CD4-positive, CD25-positive, alpha-beta regulatory T cell (primary cell): ENCODE measurements at places on chromosomes 1 and 21. TPM values are rescaled to one million over a fixed set of nuclear protein-coding genes. Genes with fewer than 3 reads are reported as not detected.

The SLAMF8 gene
- polyA plus RNA-seq: not detected

The SLC5A9 gene
- polyA plus RNA-seq: not detected

The LCE3D gene
- polyA plus RNA-seq: not detected

The ZP4 gene
- polyA plus RNA-seq: not detected

The NECTIN4 gene
- polyA plus RNA-seq: not detected

The ESPN gene
- 0.23 TPM for polyA plus RNA-seq

The CADM3 gene
- not detected for polyA plus RNA-seq

The AP4B1 gene
- 12.9 TPM for polyA plus RNA-seq

The VSIG8 gene
- not detected for polyA plus RNA-seq

The RGS5 gene
- 2.2 TPM for polyA plus RNA-seq

The AMY1C gene
- not detected for polyA plus RNA-seq

The BRINP3 gene
- polyA plus RNA-seq: not detected

The TMEM63A gene
- polyA plus RNA-seq: 72.2 TPM

The UMODL1 gene
- polyA plus RNA-seq: 0.05 TPM

The IVL gene
- not detected for polyA plus RNA-seq

The RGS21 gene
- polyA plus RNA-seq: not detected

The GJB3 gene
- not detected for polyA plus RNA-seq

The SLAMF9 gene
- not detected for polyA plus RNA-seq

The PODN gene
- not detected for polyA plus RNA-seq

The FAM72C gene
- polyA plus RNA-seq: 0.24 TPM

The MCOLN3 gene
- not detected for polyA plus RNA-seq

The YIPF1 gene
- 35.8 TPM for polyA plus RNA-seq

The ZBTB8A gene
- polyA plus RNA-seq: not detected

The RIPPLY3 gene
- polyA plus RNA-seq: not detected

The FASLG gene
- polyA plus RNA-seq: not detected

The B4GALT2 gene
- polyA plus RNA-seq: 0.20 TPM

The SLC35F3 gene
- 1.4 TPM for polyA plus RNA-seq

The OR2T2 gene
- polyA plus RNA-seq: not detected

The OR2L13 gene
- not detected for polyA plus RNA-seq

The C1orf53 gene
- polyA plus RNA-seq: not detected

The RIMS3 gene
- polyA plus RNA-seq: 1.9 TPM

The NPHS2 gene
- not detected for polyA plus RNA-seq

The GBP3 gene
- polyA plus RNA-seq: 16.3 TPM

The CRABP2 gene
- polyA plus RNA-seq: not detected

The LCE2A gene
- polyA plus RNA-seq: not detected

The MYBPH gene
- not detected for polyA plus RNA-seq

The ETS2 gene
- polyA plus RNA-seq: 3.7 TPM

The ATP6V1G3 gene
- polyA plus RNA-seq: not detected

The PRKAA2 gene
- not detected for polyA plus RNA-seq

The HFM1 gene
- polyA plus RNA-seq: not detected

The GPR52 gene
- not detected for polyA plus RNA-seq

The HTR6 gene
- not detected for polyA plus RNA-seq

The CCSAP gene
- polyA plus RNA-seq: 2.8 TPM

The BEND5 gene
- 1.7 TPM for polyA plus RNA-seq
